ENCODE measurements at places on chromosomes 2 and 18.

DNA sequence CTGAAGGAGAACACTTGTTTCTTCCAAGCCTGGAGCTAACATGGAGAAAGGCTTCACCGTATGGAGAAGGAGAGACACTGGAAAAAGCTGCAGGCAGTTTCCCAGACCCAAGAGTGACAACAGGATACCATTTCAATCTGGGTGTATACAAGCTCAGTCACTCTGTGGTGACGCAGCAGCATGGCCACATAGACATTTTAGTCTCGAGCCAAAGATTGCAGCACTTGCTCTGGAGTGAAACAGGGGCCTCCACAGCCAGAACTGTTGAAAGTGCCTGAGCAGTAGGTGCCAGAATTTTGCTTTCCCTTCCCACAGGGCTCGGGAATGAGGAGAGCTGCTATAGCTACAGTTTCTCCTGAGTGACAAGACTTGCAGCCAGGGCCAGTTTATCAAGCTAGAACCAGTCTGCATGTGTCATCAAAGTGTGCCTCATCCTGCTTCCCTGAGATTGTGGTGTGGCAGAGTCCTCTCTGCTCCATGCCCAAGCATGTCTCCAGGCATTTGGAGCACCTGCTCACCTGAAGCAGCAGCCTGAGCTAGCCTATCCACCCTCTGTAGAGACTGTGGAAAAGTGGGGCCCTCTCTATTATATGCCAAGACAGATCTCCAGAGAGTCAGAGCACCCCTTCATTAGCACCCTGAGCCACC is 234.6 kb upstream of the CDH19 start:
- no peak for DNase-seq

DNA sequence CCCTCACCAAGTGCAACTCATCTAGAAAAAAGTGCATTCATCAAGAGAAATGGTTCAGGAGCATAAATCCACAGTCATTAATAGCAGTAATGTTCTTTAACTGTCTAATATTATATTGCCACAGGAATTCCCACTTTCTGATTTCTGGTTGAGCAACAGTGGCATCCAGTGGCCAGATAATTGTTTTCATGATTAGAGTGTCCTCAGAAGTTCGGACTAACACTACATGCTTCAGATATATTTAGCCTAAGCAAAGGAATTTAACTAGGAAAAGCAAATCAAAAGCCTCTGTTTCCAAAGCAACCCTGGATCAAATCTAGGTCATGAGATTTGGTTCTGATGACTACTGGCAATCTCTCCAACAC is 9.8 kb upstream of the ERBB4 start:
- DNase-seq: no peak

GRCh38 chr2:241818229-241818942 is 9.4 kb downstream of the NEU4 start:
- DNase-seq: no peak

GRCh38 chr2:121868652-121869051 is 113.2 kb downstream of the TSN start:
- DNase-seq: no peak

DNA sequence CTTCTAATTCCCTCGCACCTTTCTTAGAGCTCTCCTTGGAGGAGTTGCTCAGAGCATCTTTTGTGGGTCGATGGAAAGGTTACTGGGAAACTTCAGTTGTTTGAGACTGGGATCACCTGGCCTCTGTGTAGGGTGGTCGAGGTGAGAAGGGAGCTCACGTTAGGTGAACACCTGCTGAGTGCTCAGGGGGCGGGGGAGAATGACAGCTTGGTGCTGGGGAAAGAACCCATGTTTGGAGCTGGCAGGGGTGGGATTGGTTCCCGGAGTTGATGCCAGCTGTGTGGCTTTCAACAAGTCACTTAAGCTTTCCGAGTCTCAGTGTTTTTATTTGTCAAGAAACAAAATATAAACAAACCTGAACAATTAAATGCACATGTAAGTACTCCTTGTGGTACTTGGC is 122.3 kb downstream of the GLI2 start:
- DNase-seq: no peak
